Pancreas (tissue), 10 donors: ENCODE measurements at places on chromosomes 6 and 20. TPM values are rescaled to one million over a fixed set of nuclear protein-coding genes. Genes with fewer than 3 reads are reported as not detected.

Gene MARCKS
- total RNA-seq, result 105 TPM

Gene MUC21
- total RNA-seq, result not detected

Gene WFDC2
- 8.7 TPM for total RNA-seq

- DNase-seq, result no peak
Observed at GRCh38 chr6:53906842-53907241, 112.0 kb downstream of the LRRC1 start.
